ENCODE measurements at places on chromosomes 13 and 19.
A peak's percentile ranks its signal among the peaks of the same experiment; 100 is the strongest.

DNA sequence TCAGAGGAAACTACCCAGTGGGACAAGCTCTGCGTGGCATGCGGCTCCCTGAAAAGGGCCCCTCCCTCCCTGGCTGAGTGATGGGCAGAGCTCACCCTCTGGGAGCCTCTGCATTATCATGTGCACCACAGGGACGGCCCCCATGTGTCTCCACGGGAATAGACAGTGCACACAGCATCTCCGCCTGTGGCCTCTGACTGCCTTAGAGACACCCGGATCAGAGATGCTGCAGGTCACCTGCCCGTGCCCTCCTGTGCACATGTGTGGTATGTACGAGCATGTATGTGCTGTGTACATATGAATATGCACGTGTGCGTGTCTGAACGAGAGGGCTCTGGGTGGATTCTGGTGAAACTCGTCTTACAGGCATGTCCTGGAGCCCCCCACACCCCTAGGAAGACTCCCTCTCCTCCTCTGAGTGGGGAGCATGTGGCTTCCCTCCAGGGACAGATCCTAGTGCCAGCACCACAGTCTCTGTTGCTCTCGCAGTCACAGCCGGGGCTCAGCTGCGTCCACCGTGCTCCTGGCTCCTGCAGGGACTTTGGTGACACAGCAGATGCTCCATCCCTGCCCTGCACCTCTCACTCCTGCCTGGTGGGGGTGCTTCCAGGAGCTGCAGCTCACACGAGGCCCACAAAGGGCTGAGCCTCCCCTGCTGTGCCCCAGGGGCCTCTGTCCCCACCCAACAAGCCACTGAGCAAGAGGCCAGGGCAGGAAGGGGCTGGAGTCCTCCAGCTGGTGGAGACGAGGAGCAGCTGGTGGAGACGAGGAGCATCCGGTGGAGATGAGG is 19.6 kb downstream of the C13orf46 start:
- no peak for DNase-seq

- no peak for DNase-seq
Observed at GRCh38 chr19:37983916-37984315, 76.9 kb downstream of the SIPA1L3 start.

- peak; percentile 44 for DNase-seq
Observed at GRCh38 chr13:45269204-45269603, 68.4 kb upstream of the KCTD4 start.

DNA sequence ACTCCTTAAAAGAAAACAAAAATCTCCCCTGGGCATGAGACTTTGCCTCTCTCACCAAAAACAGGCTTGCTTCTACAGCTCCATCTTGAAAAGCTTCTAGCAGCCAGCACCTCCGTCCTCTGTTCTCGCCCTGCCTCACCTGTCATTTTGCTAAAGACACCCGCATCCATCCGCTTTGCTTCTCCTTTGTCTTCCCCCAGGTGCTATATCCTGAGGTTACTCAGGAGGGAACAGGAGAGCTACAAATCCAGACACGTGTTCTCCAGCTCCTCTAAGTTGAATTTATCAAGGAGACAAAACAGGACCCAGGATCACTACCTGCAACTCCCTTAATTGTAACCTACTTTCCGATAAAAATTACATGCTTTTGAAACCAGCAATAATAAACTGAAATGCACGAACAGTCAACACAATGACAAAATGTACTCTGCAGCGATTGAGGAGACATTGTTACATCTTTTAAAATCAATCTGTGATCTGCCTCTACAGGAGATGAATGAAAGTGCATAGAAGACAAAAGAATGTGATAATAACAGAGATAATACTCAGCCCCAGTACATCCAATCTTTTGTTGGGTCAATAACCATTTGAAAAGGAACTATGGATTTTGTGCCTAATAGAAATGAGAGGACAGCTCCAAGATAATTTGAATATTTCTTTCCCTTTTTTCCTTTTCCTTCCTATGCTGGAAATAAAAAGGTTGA is 221.2 kb downstream of the DCLK1 start:
- DNase-seq: no peak

DNA sequence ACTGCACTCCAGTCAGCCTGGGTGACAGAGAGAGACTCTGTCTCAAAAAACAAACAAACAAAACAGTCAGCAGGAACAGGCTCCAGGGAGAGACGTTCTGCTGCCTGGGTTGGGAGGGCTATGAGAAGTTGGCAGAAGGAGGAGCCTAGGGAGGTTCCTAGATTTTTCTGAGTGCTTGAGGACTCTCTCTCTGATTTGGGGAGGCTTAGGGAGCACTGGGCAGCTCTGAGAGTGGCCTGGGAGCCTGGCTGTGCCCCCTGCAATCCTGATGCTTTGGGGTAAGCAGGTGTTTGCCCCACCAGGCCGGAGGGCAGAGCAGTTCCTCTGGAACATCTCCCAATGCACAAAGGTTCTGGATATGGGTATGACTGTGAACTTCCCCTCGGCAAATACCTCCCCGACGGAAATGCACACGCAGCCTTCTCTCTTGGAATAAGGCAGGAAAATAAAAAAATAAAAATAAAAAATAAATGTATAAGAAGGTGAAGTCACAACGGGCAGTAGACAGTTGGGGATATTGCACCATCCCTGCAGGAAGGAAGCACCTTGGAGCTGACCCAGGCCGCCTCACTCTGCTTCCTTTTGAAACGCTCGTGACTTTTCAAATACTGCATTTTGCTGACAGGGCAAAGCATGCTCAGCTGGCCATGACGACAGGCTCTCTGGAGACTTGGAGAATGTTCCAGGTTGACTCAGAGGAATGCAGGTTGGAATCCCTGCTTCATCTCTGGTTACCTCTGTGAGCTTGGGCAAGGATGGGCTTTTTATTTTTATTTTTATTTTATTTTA is 26.5 kb upstream of the HOMER3 start:
- peak; percentile 77 for DNase-seq

GRCh38 chr19:40549007-40549708 is 27.5 kb upstream of the SHKBP1 start:
- peak; percentile 68 for DNase-seq

GRCh38 chr19:16369664-16370576 is 45.3 kb downstream of the KLF2 start:
- no peak for DNase-seq

- DNase-seq: peak; percentile 68
Observed at GRCh38 chr19:5048727-5049553, 80.0 kb downstream of the KDM4B start.

- no peak for DNase-seq
Observed at GRCh38 chr13:51867062-51867461, 5.3 kb downstream of the CCDC70 start.

- peak; percentile 7 for DNase-seq
Observed at GRCh38 chr19:48578891-48579290, 26.9 kb downstream of the SULT2B1 start.

DNA sequence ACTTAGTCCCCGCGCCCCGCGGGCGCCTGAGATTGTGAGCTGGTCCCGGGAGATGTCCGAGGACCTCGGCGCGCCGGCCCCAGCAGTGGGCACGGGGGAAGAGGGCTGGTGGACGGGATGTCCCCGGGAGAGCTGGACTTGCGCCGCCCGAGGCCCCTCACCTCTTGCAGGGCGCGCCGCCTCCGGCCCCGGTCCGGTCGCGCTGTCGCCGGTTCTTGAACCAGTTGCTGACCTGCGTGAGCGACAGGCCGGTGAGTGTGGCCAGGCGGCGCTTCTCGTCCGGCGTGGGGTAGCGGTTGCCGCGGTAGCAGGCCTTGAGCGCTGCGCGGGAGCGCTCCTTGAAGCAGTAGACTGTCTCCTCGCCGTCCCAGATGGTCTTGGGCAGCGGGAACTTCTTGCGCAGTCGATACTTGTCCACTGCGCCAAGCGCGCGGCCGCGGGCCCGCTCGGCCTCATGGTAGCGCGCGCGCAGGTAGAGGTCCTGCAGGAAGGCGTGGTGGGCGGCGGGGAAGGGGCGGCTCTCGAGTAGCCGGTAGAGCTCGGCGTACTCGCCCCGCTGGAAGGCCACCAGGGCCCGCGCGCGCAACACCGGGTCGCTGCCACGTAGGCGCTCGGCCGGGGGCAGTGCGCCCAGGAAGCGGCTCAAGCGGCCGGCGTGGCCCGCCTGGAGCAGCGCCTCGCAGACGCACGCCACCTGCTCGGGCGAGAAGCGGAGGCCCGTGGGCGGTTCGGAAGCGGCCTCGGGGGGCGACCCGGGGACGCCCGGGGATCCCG is 984 bp downstream of the SIX5 start:
- DNase-seq: peak; percentile 37

DNA sequence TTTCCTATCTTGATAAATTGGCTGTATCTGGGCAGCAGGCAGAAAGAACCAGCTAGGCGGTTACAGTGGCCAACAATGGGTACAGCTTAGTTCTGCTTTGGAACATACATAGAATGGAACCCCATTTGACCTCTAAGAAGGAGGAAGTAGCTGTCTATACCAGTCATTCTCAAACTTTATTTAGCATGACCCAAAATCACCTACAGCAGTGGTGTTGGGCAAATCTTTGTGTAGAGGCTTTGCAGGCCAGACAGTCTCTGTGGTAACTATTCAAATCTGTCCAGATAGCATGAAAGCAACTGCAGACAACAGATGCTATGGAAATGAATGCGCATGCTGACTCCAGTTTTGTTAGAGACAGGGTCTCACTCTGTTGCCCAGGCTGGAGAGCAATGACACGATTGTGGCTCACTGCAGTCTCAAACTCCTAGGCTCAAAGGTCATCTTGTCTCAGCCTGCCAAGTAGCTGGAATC is 12.0 kb upstream of the KCNC3 start:
- no peak for DNase-seq

DNA sequence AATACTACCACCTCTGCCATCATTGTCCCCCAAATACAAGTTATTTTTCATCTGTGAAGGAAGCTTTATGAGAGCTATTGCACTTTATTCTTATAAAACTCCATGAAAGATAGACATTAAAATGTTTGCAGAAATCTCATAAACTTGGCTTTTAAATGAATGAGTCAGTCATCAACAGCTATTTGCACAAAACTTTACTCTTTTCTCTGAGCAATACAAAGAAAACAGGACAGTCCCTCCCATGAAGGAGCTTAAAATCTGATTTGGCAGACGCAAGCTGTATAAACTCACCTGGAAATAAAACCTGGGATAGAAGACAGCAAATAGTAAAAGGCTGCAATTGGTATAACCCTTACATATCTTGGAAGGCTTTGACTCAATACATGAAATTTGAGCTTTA is 16.6 kb upstream of the RCBTB1 start:
- peak; percentile 76 for DNase-seq

DNA sequence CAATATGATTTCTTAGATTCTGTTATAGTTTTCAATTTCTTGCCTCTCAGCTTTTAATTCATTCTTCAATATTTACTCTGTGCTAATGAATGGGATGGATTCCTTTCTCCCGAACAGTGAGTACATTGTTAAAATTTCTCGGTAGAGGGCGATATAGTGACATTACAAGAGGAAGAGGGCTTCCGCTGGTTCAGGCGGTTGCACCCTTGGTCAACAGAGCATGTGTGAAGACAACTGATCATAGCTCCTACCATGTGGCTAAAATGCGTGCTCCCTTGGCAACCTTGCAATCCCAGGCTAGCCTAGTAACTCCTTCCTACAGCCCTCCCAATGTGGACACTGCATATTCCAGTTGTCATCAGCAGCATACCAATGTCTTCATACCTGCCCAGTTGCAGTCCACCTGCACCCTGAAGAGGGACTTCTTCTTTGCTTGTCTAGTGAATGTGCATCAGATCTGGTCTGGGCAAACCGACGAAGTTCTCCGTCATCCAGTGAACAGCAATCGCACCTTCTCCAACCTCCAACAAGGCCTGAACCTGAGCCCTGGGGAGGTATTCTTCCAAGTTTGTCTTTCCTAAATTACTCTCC is 653.0 kb upstream of the GPC6 start:
- peak; percentile 9 for DNase-seq

DNA sequence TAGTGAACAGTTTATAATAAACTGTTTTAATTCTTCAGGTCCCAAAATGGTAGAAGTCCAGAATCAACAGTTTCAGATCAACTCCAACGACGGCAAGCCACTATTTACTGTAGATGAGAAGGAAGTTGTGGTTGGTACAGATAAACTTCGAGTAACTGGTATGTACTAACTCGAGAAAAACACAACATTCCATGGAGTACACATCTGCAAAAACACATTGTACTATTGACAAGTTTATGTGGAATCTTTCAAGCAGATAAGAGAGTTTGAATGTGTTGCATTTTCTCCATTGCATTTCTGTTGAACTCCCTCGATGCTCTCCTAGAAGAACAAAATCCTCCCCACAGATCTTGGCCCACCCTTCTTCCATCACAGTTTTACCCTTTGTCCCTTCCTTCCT is 98.5 kb downstream of the SGCG start:
- DNase-seq: no peak

- no peak for DNase-seq
Observed at GRCh38 chr19:58356766-58357480, 3.6 kb upstream of the A1BG start.

GRCh38 chr13:83223546-83223945 is 658.7 kb downstream of the SLITRK1 start:
- DNase-seq: no peak

GRCh38 chr13:78599645-78600279 is 3.6 kb downstream of the POU4F1 start:
- DNase-seq: no peak

DNA sequence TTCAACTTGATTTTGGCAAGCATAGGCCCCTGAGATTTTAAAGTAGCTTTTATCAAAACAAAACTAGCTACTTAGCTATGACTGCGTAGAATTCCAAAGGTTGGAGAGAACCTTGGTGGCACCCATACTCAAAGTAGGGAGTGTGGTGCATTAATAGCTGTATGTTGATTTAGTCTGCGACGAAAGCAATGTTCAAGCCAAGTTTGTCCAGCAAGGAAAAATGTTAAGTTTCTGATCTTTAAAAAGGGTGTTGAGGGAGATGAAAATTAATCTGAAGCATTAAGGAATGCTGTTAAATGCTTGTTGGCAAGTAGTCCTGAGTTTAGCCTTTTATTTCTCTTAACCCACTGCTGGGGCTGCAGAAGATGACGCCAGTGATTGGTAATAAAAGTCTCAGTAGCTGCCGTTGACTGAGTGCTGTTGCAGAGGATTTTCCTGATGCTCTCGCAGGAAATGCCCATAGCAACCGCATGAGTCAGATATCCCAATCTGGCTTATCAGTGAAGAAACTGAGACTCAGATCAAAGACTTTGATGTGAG is 75.9 kb upstream of the RNF113B start:
- no peak for DNase-seq

DNA sequence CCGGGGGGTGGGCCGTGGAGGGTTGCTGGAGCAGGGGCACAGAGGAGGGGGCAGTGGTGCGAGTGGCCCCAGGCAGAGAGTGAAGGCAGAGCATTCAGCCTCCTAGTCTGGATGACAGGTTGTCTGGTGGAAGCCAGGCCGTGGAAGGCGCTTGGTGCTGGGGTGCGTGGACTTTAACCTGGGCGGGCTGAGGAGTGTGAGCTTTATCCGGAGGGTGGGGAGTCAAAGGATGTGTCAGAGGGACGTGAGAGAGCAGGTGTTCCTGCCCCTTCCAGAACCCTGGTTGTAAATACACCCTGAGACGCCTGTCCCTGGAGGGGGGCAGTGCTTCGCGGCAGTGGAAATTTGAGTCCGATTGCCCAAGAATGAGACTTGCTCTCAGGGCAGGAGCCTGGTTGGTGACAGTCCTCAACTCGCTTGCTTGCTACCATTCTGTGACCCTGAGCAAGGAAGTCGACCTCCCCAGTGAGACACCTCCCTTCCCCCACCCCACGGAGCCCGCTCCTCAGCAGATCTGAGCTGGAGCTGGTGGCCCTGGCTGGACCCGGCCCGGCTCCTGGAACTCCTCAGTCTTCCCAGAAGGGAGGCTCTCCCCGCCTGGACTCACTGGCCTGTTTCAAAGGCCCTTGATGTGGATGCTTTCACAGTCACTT is 2.3 kb downstream of the SPPL2B start:
- DNase-seq: no peak

GRCh38 chr13:51518827-51519226 is 65.4 kb upstream of the WDFY2 start:
- peak; percentile 72 for DNase-seq

Measured in PC-3 (cell line).